ENCODE measurements at places on chromosomes 3 and 15.

- DNase-seq, result no peak
Measured at GRCh38 chr15:40637221-40637745, 43.2 kb downstream of the KNL1 start.

- DNase-seq, result no peak
Measured at GRCh38 chr3:113423699-113424098, 17.6 kb downstream of the CFAP44 start.

DNA sequence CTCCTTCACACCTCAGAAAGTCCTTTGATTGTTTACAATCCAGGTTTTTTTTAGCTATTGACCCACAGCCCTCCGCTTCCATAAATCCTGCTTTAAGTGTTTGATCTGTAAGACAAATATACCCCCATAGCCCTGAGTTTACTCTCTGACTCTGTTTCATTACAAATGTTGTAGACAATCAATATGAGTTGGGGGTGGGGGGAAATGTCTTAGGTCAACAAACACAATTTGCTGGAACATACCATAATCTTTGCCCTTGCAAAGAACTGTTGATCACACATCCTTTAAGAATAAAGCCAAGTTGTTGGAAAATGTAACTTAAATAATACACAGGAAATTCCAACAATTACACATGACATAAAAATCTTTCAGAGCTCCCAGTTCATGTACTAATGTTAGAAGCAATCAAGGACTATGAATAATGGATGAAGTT lies 301.8 kb upstream of the SEMA6D start:
- no peak for DNase-seq

DNA sequence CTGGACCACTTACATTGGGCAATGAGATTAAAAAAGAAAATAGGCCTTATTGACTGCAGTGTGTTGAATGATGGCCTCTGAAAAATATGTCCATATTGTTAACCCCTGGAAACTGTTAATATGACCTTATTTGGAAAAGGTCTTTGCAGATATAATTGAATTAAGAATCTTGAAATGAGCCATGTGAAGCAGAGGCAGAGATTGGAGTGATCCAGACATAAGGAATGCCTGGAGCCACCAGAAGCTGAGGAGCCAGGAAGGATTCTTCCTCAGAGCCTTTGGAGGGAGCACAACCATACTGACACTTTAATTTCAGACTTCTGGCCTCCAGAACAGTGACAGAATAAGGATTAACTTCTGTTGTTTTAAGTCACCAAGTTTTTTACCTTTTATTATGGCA lies 510.4 kb upstream of the AGTR1 start:
- DNase-seq, result no peak

- DNase-seq, result no peak
Measured at GRCh38 chr15:101107101-101107500, 144.7 kb downstream of the CHSY1 start.

GRCh38 chr3:59728587-59728908 lies 678.7 kb upstream of the CFAP20DC start:
- no peak for DNase-seq

GRCh38 chr3:184786280-184786941 lies 25.6 kb upstream of the VPS8 start:
- no peak for DNase-seq

DNA sequence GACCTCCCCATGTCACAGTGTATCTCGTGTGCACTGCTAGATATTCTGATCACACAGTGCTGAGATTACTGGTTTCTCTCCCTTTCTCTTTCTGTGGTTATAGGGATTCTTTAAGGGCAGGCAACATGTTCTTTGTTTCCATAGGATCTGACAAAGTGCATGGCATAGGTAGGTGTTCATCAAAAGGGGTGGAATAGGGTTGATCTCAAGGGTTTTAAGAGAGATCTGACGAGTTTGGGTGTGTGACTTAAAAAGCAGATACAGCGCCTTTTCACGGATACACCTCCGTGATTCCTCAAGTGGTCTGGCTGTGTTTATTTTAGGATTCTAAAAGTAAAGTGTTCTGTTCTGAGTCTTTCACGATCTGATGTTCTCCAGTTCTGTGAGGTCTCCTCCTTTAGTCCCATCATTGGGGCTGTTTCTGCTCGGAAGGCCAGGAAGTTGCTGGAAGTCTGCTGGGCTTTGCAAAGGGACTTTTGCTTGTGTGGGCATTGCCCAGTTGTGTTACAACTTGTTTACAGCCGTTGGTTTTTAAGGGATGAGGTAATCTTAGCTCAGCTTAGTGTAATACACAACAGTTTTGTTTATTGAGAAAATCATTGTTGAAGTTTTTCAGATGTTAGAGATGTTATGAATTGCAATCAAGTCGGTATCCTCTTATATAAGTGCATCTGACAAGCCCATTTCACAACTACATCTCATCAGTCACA lies 34.8 kb downstream of the IGF1R start:
- no peak for DNase-seq

DNA sequence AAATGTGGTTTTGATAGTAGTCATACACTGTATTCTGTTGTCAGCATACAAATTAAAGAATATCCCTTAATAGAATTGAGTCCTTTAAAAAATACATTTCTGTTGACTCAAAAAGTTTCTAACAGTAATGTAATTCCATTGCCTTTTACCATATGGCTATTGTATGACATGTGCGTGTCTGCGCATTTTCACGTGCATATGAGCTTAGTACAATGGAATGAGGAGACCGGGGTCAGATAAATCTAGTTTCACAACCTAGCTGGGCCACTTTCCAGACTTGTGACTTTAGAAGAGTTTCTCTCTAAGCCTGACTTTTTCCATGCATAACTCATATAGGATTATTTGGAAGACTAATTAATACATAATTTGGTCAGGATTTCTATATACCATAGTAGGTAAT lies 38.7 kb downstream of the ZBTB38 start:
- DNase-seq, result no peak

All from GM20000 (cell line).